ENCODE measurements at places on chromosomes 1 and 21.

DNA sequence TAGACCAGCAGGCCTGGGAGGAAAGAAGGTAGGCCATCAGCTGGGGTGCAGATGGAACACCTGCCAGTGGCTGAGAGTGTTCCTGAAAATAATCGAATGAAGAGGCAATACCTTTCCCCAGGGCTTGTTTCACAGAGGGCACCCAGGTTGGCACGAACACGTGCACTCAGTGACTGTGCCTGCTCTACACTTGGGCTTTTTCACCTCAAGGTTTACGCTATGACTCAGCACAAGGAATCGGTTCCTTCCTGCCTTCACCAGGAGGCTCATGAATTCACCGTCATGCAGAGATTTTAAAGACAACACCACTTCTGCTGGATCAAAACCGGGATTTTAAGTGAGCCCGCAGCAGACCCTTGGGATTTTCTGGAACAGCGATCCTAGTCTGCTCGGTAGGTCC, 118.5 kb upstream of the ADAR start:
- DNase-seq = no peak

DNA sequence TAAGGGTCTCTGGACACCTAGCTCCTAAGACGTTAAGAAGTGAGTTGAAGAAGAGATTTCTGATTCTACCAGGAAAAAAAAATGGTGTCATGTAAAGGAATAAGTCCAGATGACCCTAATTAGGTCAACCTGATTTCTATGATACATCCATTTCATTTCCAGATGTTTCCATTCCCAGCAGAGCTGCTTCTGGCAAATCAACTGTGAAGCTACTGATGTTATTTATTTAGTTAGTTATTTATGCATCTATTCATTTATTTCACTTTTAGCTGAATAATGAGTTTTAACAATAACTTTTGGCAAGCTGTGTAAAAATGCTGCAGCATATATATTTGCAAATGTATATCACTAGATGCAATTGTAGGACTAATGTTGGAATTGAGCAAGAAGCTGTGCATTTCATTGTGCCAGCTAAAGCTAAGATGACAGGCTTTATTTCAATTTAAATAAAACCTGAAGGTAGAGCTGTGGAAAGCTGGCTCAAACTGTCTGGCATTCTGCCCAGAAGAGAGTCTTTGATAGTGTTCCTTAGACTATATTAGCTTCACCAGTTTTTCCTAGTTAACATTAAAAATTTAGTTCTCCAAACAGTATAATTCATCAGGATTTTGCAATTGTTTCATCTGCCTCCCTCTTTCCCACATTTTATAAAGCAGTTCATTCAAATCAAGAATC, 1164.4 kb upstream of the ADGRL4 start:
- DNase-seq = no peak

- no peak for DNase-seq
These were observed 30.2 kb upstream of the RGS8 start for GRCh38 chr1:182714546-182714945.

- no peak for DNase-seq
These were observed 88.4 kb downstream of the GTF2B start for GRCh38 chr1:88802950-88803349.

DNA sequence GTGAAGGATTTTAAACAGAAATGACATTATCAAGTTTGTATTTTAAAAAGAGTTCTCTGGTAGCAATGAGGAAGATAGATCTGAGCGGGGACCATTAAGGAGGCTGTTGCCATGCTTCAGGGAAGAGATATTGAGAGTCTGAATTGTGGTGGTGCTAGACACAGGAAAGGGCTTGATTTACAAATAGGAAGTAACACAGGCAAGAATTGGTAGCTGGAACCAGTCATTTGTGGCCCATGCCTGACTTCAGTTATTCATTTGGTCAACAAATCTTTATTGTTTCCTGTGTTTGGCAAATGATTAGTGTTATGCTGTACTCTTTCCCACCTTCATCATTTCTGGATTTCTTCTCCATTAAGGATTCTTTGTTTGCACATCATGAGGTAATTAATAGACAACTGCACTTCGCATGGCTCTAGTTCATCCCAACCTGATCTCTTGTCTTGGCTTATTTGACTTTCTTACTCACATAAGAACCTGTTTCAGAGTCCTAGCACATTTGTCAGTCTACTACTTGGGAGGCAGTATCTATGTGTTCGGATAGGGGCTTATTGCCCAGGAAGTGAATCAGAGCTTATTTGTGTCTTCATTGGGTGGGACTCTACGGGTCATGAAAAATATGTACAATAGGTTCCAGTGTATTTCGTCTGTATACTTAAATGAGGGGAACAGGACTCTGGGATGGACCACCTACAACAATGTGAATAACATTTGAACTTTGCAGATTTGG, 32.3 kb downstream of the EEIG2 start:
- DNase-seq = no peak

DNA sequence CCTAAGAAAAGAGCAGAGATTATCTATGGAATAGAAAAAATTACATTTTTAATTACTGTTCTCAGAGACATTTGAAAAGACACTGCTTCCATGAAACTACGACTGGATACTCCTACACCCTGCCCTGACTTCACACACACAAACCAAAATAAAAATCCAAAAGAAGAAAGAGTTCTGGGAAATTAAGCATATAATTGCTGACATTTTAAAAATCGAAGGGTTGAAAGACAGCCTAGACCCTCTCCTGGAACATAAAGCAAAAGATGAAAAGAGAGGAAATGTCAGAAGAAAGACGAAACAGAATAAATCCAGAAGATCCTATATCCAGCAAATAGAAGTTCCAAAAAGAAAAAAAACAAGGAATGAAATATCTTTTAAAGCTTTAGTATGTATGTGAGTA, 32.8 kb upstream of the EEIG2 start:
- no peak for DNase-seq

DNA sequence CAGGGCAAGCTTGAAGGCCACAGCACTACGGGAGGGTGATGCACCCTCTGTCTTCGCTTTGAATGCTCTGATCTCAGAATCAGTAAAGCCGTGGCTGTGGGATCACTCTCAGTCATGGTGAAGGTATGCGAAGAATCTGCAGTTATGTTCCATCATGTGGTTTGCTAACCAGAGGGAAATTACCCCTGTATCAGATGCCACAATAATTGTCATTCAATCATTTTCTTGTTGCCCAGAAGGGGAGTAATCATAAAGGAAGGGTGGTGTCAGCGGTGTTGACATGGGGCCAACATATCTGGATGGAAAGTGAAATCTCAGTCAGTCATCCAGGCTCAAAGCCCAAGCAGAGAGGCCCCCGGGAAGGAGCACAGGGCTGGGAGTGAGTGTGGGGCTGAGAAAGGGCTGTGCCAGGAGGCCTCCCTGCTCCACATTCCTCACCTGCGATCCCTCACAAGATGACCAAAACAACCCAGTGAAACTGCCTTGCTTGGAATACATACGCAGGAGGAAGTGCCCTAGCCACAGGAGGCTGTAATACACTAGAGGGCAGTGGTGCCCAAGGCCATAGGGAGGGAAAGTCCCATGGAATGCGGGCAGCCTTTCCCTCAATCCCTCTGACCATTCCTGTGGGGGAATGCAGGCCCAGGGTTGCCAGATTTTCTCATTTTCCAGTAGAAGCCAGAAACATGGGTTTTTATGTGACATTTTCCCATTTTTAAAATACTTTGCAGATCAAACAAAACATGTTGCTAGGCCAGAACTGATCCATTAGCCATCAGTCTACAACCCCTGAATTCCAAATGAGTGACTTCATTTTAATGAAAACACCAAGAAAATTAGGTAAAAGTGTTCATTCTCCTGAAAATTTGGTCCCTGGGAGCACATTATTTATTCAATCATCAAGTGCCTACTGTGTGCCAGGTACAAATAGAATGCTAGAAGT, 95.7 kb upstream of the VANGL1 start:
- DNase-seq = no peak

DNA sequence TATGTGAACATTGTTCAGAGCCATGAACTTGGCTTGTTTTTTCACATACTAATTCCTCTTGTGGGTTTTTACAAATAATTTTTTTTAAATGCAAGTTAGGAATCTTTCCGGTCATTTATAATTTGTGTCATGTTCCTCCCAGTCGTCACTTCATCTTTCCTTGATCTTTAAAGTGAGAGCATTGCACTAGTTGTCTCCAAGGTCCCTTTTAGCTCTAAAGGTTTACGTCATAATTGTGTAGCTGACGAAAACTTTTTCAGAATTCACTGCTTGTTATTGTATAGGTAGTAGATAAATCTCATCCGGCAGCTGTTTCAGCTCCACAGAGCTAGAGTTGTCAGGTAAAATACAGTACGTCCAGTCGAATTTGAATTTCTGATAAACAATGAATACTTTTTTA, 33.6 kb downstream of the SOAT1 start:
- DNase-seq = no peak
